ENCODE measurements at places on chromosomes 6 and 20.

GRCh38 chr6:25928562-25929324 lies 1.7 kb downstream of the SLC17A2 start:
- no peak for DNase-seq

GRCh38 chr6:64040113-64040512 lies 404.5 kb downstream of the PHF3 start:
- DNase-seq = no peak

DNA sequence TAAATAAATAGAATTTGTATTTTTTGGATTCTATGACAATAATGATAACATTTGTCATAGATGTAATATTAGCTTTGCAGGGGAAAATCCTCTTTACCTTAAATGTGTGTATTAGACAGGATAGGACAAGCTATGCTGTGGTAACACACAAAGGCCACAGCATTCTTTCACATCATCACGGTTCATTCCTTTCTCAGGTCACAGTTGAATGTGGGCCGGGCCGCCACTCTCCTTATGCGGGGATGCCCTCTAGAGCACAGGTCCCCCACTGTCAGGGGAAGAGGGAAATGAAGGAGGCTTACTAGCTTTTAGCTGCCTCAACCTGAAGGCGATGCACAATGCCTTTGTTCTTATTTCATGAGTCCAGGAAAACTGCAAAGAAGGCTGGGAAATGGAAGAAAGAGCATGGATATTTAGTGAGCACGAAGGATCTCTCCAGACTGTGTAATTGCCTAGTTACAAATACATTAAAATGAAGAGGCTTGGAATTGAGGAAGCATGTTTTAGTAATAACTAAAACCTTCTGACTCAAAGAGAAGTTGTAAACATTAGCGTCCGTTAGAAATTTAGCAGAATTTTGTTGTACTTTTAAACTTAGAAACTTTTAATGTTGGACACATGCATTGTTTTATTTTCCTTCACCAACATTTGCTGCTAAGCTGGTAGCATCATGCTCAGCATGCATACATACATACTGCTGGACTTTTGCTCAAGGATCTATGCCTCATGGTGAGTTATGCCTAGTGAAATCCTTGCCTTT lies 248.9 kb upstream of the FOXQ1 start:
- DNase-seq = no peak

GRCh38 chr6:141988954-141989705 lies 143.6 kb upstream of the GJE1 start:
- no peak for DNase-seq

DNA sequence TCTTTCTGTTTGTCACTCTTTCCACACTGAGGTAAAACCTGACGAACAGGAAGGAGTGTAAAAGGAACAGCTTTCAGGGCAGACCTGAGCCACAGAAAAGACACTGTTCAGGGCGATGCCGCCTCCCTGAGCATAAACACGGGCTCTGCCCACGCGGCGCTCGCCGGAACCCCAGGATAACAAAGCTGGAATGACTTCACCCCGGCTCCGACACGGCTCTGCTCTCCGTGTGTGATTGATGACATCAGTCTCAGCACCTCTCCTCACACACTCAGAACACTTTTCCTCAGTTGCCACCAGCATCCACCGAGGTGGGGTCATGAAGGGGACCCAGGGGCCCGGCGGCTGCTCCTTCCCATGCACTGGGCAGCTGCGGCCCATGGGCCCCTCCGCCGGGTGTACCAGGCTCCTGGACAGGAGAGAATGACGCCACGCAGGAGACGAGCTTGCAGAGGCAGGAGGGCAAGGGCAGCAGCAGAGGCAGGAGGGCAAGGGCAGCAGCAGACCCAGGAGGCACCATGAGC lies 43.6 kb downstream of the DLL1 start:
- DNase-seq = no peak

- no peak for DNase-seq
Measured at GRCh38 chr6:31952140-31952805, 6.4 kb downstream of the CFB start.

DNA sequence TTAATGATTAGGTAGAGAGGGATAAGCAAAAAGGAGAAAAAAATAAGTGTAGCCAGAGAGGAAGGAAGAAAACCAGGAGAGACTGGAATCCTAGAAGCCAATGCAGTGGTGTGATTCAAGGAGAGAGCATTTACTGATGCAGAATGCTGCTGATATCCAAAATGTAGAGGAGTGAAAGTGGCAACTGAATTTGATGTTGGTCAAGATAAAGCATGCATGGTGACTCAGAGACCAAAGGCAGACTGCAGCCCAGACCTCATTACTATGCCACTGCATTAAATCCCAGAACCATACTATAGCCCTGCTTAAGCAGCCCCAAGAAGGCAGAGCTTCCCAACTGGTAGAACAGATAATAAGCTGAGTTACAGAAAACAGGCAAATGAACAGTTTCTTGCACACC lies 15.8 kb downstream of the KLHL32 start:
- DNase-seq = no peak

- DNase-seq = no peak
Measured at GRCh38 chr6:47741807-47742206, 40.0 kb upstream of the OPN5 start.

- no peak for DNase-seq
Measured at GRCh38 chr6:154848580-154848979, 115.4 kb downstream of the SCAF8 start.

DNA sequence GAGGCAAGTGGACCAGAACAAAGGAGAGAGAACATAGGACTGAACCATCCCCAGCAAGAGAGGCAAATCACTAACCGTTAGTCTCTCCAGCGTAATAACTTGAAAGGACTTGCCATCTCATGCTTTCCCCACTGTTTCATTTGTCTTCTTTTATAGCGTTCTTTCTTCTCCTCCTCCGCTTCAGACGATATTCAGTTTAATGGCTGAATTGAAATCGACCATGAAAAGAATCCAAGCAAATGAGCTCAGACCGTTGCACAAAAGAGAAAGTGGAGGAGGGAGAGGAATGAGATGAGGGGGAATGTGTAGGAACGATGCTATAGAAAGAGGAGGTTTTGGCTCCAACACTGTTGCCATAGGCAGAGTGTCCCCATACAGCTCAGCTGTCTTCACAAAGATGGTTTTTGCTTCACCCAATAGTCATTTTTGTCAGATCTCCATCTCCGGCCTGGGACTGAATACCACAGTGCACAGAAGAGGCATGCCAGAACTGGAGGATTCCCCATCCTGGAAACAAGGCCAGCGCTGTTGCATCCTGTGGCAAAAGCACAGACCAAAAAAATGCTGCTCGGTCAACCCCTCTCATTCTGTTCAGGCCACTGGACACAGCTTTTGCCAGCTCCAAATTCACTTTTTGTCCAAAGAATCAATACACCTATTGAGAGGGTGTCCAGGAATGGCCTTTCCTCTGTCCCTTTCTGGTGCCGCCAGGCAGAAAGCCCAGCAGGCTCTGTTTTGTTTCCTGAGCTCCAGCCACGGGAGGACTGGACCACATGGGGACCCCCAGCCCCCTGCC lies 176.1 kb downstream of the ID4 start:
- no peak for DNase-seq

- DNase-seq = no peak
Measured at GRCh38 chr6:144595266-144595665, 310.1 kb downstream of the UTRN start.

GRCh38 chr6:148118244-148118643 lies 224.4 kb upstream of the SASH1 start:
- DNase-seq = no peak

DNA sequence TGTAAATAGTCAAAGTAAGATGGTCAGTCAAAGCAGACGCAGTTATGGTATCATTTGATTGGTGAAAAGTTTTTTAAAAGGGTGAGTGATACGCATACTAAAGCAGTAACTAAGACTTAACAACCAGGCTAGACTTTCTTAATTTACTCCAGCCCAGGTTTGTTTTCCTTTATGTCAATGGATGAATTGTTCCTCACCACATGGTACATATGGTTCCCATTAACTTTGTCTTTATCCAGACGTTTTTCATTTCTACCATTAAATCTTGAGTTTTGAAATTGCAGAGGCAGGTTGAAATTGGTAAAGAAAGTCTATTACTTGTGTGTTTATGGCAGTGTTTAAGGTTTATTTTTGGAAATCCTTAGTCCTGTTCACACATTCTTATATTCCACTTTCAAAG lies 98.5 kb upstream of the SCGN start:
- no peak for DNase-seq

- DNase-seq = no peak
Measured at GRCh38 chr6:3046295-3046694, 22.0 kb upstream of the RIPK1 start.

GRCh38 chr6:16700202-16700915 lies 60.9 kb downstream of the ATXN1 start:
- no peak for DNase-seq

DNA sequence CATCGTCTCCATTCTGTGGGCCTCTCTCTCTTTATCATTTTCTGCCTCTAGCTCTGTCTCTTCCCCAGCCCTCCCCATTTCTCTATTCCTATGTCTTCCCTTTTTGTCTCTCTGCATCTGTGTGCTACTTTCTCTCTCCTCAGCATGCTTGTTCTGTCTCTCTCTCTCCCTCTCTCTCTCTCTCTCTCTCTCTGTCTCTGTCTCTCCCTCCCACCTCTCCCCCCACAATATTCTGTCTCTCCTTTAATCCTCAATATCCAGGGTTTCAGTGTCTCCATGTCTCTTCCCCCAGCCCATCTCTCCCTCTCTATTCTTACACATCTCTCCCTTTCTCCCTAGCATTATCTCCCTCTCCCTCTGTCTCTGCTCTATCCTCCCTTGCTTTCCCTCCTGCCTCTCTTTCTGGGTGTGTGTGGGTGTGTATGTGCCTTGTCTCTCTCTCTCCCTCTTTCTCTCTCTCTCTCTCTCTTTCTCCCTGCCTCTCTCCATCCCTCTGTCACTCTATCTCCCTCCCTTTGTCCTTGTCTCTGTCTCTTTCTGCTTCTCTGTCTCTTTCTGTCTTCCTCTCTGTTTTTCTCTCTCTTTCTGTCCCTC lies 76.9 kb upstream of the SIRPA start:
- DNase-seq = no peak

DNA sequence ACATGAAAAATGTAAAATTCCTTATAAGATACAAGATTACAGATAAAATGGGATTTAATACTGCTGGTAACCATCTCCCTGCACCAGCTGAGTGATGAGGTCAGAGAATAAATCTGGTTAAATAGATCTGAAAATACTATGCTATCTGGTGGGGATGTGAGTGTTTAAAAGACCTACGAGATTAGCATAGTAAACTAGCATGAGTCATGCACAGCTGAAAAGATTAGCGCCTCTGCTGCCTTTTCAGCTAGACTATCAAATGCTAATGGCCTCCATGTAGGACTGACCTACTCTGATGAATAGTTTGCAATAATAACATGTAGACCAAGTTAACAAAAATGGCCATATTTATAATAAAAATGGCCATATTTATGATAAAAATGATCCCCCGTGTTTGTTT lies 553.3 kb downstream of the C6orf118 start:
- no peak for DNase-seq

All from stimulated activated CD4-positive, alpha-beta T cell treated with anti-CD3 and anti-CD28 coated beads, Interleukin-15, amount 100 ng/mL, for 1 hour (primary cell).